Esophagus muscularis mucosa (tissue), 4 donors: ENCODE measurements at places on chromosomes 13 and 19.
A peak's percentile ranks its signal among the peaks of the same experiment; 100 is the strongest.

DNA sequence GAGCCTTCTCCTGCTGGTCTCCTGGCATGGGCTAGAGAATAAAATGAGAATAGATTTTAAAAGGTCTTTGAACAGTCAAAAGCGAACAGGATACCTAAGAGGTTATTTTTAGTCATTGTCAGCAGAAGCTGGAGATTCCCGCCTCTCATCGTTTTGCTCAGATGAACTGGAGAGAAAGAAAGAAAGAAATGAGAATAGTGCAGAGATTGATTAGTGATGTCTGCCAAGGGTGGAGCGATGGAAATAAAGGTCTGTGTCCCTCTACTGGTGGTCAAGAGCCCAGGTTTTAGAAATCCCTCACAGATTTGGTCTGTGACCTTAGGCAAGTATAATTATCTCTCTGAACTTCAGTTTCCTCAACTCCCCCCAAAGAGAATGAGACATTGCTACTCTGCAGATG lies 5.3 kb downstream of the NCAN start:
- no peak for DNase-seq

DNA sequence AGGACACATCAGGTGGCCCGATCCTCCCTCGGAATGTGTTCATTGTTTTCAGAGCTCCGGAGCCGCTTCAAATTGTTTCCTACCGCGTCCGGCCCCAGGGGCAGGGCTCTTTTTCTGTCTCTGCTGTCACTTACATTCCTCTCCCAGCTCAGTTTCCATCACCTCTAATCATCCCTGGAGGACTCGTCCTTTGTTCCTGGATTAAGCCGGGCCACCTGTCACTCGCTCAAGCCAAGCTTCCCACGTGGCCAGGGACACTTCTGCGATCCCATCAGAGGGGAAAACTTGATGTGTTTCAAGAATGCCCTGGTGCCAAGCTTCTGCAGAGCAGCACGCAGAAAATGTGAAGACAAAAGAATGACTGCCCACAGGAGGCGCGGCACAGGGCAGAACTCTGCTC lies 13.5 kb downstream of the IL17D start:
- DNase-seq, result no peak

DNA sequence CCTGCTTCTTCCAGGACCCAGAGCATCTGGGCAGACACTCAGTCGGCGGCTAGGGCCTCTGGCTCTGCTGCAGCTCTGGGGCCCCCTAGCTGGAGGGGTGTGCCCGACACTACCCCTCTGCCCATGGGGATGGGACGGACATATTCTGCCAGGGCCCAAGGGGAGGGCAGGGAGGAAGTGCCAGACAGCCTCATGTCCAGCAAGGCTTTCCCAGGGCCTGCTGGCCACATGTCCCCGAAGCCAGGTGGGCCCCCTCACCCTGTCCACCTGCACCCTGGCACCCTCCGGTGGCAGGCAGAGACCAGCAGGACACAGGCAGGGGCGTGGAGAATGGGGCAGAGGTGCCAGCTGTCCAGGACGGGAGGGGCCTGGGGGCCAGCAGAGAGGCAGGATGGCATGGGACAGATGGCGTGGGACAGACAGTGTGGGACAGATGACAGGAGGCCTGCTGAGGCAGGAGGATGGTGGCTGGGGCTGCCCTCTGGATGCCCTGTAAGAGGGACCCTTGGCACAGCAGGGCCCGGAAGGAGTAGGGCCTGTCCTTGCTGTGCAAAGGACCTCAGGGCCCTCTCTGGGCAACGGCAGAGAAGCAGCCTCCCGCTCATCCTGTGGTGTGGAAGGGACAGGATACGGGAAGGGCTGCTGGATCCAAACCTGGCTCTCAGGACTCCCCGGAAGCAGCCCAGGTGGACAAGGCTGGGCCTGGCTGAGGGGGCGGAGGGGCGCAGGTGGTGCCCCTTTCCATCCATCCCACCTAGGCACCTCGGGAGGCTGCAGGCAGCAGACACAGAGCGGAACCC lies 29.1 kb downstream of the CEBPG start:
- no peak for DNase-seq

- DNase-seq, result peak; percentile 7
Measured at GRCh38 chr13:24178847-24179485, 18.4 kb downstream of the SPATA13 start.

GRCh38 chr19:16381756-16382401 lies 57.3 kb downstream of the KLF2 start:
- peak; percentile 96 for DNase-seq
